HepG2 (cell line): ENCODE measurements at places on chromosomes 16 and 17. TPM values are rescaled to one million over a fixed set of nuclear protein-coding genes. Genes with fewer than 3 reads are reported as not detected.

DNA sequence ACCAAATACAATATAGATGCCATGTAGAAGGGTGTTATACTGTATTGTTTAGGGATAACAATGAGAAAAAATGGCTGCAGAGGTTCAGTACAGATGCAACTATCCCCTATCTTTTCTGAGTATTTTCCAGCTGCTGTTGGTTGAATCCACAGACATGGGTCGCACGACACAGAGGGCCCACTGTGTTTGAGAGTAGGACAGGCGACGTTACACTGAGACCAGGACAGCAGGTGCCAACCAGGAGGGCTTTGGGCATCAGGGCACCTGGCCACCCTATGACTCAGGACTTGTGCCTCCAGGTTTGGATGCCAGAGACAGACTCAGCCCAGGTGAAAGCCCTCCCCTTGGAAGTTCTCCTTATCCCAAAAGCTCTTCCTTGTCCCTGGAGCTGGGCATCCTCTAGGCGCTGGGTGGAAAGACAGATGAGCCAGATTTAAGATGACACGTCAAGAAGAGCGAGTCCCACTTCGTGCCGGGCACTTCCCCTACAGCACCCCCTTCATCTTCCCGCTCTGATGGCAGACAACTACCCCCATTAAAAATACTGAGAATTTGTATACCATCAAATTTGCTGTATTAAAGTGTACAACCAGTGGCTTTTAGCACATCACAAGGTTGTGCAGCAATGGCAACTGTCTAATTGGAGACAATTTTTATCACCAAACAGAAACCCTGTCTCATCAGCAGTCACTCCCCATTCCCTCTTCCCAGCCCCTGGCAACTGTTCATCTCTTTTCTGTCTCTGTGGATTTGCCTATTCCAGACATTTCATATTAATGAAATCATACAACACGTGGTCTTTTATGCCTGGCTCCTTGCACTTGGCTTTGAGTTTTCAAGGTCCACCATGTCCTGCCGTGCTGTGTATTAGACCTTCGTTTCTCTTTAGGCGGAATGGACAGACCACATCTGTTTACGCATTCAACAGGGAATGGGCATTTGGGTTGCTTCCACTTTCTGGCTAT lies 30.6 kb downstream of the TNFRSF13B start:
- no peak for DNase-seq

GRCh38 chr16:77600555-77600954 lies 121.8 kb upstream of the NUDT7 start:
- DNase-seq: no peak

CDRT15 gene
- not detected in 2 replicates for total RNA-seq

SRSF1 gene
- total RNA-seq: 445 and 520 TPM in 2 replicates
